Fibroblast of mammary gland (primary cell): ENCODE measurements at places on chromosomes 7 and 10.

DNA sequence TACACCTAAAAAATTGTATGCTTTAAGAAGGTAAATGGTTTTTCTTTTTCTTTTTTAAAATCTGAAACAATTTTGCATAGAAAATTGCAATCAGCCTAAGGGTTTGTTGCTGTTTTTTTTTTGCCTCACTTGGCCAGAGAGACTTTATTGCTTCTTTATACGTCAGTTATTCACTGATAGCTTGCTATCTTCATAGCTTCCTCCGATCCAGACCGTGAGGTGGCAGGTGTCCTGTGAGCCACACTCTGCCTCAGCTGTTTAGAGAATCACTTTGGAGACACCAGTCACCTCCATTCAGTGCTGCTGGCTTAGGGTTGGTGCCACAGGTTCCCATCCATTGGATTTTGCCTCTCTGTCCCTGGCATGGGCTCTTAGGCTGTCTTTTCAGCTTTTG, 68.0 kb downstream of the HHEX start:
- no peak for DNase-seq

GRCh38 chr10:19605806-19606205, 210.4 kb upstream of the PLXDC2 start:
- no peak for DNase-seq

GRCh38 chr10:20181434-20181833, 365.2 kb downstream of the PLXDC2 start:
- no peak for DNase-seq

DNA sequence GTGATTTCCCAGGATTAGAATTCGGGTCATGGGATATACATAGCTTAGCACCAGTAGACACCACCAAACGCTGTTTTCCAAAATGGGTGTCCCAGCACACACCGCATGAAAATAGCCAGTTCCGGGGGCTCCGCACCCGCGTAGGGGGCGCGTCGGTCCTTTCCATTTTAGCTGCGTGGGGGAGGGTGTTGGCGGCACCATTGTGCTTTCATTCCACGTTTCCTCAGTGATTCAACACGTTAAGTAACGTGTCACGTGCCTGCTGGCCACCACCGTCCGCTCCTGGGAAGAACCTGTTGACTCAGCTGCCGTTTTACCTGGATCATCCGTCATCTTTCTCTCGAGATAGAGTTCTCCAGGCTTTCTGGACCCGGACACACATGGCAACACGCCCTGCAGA, 25.6 kb upstream of the ADGRA1 start:
- DNase-seq: no peak

GRCh38 chr10:8298896-8299570, 244.5 kb downstream of the GATA3 start:
- DNase-seq: no peak

- peak; percentile 67 for DNase-seq
These were observed 860.9 kb downstream of the XPNPEP1 start for GRCh38 chr10:109062371-109062770.
